Panc1 (cell line): ENCODE measurements at places on chromosomes 12 and 14. TPM values are rescaled to one million over a fixed set of nuclear protein-coding genes. Genes with fewer than 3 reads are reported as not detected.

TAS2R7 gene
- total RNA-seq: not detected

PROX2 gene
- not detected for total RNA-seq

RNASE7 gene
- not detected for total RNA-seq

CBLN3 gene
- 1.0 TPM for total RNA-seq

CAPZA3 gene
- not detected for total RNA-seq
